Stimulated activated CD4-positive, alpha-beta T cell treated with anti-CD3 and anti-CD28 coated beads, Interleukin-15, amount 100 ng/mL, for 48 hours (primary cell): ENCODE measurements at places on chromosomes 6 and 20.

- no peak for DNase-seq
Measured at GRCh38 chr6:75220357-75220756, 14.5 kb upstream of the COL12A1 start.

DNA sequence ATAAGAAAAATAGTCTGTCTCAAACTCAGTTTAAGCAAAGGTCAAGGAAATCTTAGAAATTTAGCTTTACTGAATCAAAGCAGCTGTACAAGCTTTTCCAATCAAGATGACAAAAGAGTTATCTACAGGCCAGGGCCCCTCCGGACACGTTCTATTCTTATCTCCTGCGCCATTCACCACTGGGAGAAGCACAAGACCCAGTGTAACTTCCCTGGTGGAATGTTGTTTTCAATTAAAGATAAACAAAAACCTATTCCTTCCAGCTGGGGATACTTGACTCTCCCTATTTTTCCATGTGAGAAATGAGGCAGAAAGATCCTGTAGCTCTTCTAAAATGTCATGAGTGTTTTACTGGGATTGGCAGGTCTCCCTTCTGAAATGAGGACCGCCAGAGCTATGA is 123.3 kb downstream of the TBX18 start:
- no peak for DNase-seq

DNA sequence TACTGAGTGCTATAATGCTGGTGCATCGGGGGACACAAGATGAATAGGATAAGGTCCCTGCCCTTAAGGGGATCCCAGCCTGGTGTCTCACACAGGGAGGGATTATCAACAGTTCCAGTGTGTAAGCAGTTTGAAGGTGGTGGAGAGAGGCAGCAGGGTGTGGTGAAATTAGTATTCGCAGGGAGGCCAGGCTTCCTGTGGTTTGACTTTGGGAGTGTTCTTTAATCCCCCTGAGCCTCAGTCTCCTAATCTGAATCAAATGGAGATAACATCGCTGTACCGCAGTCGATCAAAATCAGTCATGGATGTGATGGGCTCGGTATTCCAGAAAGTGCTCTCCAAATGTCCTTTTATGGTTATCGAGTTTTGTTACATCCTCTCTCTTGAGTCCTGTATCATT is 288.1 kb upstream of the SUPT3H start:
- DNase-seq = no peak

DNA sequence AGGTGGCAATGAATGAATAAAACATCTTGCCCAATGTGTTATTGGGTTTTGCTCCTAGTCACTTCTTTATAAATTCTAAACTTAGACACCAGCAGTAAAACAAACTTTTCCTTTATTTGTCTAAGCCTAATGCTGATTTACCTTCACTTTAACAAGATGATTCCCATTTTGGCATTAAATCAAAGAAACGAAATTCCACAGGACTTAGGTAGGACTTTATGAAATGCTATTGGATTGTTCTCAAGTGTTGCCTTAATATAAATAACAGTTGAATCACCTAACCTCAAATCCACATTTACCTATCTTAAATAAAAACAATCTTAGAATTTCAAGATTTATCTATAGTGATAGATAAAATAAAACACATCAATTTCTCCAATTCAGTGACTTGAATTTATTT is 831.8 kb downstream of the EPHA7 start:
- DNase-seq = no peak

DNA sequence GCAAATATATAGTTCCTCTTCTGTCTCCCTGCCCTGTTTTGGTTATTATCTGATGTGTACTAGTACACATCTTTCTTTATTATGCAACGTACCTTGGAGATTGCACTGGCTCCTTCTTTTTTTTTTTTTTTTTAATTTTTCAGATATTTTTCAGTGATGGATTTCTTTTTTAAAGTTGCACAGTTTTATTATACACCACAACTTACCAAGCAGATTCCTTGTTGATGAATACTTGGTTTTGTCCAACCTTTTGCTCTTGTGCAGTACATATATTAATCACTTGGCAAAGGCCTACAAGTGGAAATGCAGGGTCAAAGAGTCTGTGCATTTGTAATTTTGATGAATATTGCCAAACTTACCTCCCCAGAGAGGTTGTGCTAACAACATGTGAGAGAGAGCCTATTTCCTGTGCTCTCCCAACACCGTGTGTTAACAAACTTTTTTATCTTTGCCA is 50.1 kb upstream of the RNF24 start:
- DNase-seq = no peak

GRCh38 chr6:27503436-27504030 is 30.6 kb upstream of the ZNF184 start:
- peak; percentile 67 for DNase-seq

DNA sequence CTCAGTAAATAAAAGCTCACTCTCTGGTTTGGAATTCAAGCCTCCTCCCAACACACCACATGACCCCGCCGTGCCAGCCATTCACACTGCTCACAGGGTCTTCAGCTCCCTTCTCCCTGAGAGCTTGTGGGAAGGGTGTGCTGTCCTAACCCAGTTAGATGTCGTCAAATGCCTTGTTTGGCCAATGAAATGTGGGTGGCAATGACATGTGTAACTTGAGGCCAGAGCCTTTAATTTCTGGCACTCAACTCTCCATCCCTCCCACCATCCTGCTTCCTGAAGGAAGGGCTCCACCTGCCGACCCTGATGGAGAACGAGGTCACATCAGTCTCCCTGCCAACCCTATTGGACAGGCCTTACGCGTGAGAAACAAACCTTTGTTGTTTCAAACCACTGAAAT is 224.5 kb upstream of the AGPAT4 start:
- no peak for DNase-seq

DNA sequence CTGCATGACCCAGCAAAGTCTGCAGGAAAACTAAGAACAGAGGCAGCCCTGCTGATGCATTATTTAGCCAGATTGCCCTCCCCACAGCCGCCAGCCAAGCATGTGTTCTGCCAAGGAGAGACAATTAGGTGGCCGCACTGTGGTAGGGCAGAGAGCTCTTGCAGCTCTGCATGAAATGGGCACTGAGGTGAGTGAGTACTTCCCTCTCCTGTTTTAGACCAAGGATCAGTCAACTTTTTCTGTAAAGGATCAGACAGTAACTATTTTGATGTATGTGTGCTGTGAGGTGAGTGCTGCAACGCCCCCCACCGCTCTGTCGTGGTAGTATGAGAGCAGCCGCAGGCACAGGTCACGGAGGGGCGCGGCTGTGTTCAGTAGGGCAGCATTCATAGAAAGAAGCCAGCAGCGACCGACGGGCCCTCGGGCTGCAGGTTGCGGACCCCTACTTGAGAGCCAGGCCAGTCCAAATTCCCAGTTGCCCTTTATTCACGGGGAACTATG is 23.8 kb upstream of the FAM50B start:
- DNase-seq = no peak

DNA sequence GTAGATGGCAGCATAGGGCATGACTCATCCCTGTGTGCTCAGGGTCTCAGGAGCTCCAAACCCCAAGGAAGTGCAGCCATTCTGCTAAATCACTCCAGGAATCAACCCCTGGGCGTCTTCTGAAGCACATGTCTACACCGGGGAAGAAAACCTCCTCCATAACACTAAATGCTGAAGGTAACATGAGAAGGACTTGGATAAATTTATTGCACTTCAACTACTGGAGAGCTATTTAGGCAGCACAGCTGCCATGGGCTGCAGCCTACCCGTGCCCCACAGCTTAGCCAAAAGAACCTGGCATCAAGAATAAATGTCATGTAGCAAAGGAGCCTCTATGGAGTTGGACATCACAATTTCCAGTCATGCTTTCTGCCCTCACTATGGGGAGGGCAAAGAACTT is 152.4 kb upstream of the PROKR2 start:
- no peak for DNase-seq

- DNase-seq = no peak
Measured at GRCh38 chr6:79824202-79824601, 123.2 kb downstream of the ELOVL4 start.

- DNase-seq = no peak
Measured at GRCh38 chr20:50399555-50399916, 110.6 kb upstream of the PTPN1 start.

- DNase-seq = no peak
Measured at GRCh38 chr6:31480574-31480973, 17.4 kb upstream of the MICB start.

GRCh38 chr6:47396401-47397069 is 81.1 kb upstream of the CD2AP start:
- DNase-seq = no peak

DNA sequence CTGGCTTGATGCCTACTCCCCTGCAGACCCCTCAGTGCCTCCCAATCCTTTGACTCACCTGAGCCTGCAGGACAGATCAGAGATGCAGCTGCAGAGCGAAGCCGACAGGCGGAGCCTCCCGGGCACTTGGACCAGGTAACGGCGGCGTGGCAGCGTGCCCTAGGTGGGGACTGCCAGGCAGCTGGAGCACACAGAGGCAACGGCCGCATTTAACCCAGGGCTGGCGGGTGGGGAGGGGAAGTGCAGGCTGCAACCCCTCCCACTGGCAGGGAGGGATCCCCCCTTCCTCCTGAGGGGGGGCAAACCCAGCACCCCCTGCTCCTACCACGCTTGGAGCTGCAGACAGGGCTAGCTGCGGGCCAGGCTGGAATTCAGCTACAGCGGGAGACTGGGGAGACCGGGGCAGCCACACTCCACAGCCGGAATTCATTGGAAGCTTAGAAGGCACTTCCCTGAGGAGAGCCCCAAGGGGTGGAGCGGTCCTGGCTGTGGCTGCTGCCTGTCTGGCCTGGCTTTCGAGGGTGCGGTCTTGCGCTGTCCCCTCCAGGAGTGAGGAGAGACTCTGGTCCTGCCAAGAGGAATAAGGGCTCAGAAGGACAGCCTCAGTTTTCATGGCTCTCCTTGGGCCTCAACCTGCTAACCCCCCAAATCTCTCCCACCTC is at the start of gene MATN4:
MATN4 (minus strand) TSS at position 183 of the 662 bp plus-strand sequence. CDS start 2,717 bp downstream, outside the sequence.
- no peak for DNase-seq

DNA sequence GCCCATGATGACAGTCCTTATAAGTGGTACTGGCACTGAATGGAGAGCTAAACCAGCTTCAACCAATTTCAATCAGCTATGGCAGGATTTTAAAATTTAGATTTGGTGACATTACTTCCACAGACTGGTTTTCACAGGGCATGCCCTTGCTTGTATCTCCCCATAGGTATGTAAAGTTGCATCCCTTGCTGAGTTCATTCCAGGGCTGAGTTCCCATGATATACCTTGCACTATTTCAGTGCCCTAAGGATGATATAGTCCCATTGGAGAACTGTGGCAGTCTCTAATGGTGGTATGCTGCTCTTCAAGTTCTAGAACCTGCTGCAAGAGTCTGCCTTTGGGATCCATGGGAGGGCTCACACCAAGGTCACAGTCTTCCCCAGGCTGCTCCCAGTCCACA is 232.7 kb upstream of the MOCS1 start:
- no peak for DNase-seq

- no peak for DNase-seq
Measured at GRCh38 chr6:20192625-20193024, 19.6 kb downstream of the MBOAT1 start.

DNA sequence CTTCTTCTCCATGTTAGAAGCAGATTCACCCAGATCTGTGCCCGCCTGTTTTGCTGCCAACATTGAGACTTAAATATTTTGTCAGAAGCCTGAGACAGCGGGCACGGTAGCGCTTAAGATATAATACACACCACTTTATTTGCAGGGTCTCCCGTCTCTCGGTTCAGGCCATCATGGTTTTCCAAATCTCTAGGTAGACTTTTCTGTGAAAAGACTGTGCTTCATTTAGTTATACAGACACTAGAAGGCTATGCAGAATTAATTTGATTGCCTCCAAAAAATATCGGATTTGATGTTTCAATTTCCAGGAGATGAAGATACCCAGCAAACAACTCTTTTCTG is 598 bp downstream of the TBP start:
- DNase-seq = no peak

DNA sequence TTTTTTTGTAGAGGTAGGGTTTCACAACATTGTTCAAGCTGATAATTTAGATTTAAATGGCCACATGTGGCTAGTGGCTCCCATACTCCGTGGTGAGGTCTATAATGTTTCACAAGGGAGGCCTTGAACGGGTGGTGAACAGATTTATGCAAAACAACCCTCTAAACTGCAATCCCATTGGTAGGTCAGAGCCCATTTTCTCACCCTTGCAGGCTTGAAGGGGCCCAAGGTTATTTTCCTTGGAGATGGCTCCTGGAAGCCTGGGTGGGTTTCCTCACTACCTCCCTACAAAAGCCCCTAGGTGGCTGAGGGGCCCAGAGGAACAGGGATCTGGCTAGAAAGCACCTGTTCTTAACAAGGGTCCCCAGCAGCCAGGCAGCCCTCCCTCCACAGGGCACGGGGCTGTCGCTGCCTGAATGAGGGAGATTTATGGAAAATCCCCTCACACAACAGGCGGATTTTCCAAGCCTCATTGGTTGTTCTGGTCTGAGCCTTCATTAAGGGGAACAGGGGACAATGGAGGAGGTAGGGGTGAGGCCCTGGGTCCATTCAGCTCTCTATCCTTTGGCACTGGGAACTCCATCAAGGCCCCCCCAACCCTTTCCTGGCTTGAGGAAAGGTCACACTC is 64.6 kb downstream of the VEGFA start:
- no peak for DNase-seq

DNA sequence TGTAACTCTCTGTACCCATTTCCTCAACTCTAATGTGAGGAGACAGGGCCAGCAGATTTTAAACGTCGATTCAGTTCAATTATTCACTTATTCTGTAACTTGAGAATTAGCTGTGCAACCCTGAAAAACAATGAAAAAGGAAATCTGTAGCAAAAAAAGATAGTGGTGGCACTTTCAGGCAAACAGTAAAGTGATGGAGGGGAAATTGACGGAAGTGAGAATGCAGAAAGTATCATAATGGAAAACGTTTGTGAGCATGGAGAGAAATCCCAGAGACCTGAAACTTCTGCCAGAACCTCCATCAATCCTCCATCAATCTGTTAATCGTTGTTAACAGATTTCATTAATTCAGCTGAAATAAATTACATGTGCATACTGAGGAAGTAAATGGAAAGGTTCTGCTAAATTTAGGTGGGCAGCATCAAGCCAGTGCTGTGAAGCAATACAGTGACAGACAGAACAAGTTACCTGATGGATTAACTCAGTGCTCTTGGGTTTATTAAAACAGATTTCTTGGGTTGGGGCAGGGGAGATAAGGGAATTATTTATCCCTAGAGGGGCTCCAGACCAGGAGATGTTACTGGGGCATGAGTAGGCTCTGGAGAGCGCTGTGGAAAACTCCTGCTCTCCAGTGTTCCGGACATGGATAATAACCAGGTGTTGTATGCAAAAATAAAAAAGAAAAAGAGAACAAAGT is 17.5 kb downstream of the KIZ start:
- DNase-seq = no peak

- DNase-seq = no peak
Measured at GRCh38 chr6:27966816-27967426, 9.9 kb downstream of the OR2B6 start.

DNA sequence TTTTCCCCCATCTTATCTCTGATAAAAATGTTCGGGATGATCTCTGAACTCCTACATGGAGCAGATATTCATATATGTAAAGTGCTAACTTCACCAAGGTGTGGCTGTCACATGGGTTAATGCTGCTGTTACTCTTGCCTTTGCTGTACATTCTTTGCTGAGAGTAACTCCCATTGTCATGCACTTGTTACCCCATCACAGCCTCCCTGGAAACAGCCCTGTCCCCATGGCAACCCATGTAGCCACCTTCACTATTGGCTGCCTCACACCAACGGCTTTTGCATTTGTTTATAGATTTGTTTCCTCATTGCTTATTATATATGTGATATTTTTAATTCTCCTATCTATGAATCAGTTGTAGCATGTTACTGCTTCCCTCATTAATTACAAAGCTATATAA is 17.3 kb upstream of the IBTK start:
- no peak for DNase-seq

- peak; percentile 15 for DNase-seq
Measured at GRCh38 chr6:56593801-56594318, 48.8 kb downstream of the DST start.
